Upper lobe of right lung (tissue), 1 donor: ENCODE measurements at places on chromosomes 13 and 19.

DNA sequence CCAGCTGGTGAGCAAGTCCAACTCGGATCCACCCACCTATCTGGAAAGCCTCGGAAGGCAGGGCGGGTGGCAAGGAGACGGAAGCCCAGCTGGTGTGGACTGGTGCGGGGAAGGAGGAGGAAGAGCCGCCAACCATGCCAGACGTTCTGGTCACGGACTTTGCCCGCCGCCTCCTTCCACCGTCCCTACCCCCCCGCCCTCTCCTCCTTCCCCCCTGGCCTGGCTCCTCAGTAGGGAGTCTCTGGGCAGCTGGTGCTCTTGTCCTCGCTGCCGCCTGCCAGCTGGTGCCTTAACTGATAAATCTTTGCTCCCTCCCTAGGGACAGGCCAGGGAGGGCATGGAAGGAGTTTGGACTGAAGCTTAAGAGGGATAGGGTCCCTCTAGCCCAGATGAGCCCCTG is 4.8 kb downstream of the SYNGR4 start:
- no peak for DNase-seq

DNA sequence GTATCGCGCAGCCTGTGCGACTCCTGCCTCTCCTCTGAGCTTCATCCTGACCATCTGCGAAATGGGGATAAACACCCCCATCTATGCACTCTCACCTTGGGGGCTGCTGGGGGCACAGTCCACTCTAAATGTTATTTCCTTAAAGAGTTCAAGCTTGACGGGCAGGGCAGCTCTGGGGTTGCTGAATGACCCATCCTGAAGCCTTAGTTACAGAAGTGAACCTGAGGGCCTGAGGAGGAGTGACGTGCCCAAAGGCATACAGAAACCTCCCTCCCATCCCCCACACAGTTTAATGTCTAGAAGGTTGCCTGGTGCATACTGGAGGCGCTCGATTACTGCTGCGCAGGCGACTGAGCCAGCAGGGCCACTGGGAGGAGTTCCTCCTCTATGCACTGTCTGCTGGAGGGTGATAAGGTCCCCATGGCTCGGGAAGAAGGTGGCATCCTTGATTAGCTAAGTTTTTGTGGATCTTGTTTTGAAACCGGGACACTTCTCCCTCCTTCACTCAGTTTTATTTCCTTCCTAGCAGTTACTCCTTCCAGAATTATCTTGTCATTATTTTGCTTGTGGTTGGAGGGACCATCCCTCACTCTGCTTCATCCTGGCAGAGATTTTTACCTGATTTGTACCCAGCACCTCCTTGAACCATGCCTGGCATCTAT is 572 bp upstream of the FKBP8 start:
- peak; percentile 72 for DNase-seq

DNA sequence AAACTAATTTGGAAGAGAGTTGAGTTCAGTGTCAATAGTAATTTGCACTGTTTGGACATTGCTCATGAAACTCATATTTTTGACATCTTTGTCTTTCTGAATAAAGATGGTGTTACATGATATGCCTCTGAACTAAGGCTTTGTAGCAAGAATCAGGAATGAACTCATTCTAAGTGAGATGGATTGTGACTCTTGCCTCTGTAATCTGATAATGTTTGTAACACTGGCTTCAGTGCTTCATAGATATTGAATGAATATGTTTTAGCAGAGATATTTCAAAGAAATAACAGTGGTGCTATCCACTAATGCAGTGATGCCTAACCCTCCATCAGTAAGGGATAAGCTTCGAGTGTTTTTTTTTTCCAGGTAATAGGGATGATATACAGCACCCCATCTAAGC is 32.9 kb downstream of the TEX26 start:
- DNase-seq = no peak

GRCh38 chr13:20521364-20522115 is 4.1 kb downstream of the CRYL1 start:
- no peak for DNase-seq

DNA sequence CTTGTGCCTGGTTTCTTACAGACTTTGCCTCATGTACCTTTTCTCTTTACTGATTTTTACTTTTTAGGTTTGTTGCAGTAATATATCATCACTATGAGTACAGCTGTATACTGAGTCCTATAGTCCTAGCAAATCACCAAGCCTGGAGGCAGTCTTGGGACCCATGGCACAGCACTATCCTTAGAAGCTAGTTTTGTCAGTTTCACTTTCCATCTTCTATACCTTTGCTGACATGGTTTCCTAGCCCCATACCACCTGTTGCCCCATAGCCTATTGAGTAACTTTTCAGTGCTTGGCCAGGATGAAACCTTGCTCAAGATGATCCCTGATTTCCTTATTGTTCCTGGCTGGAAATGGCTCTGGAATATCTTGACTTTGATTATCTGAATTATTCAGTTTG is 826.4 kb downstream of the GPC5 start:
- no peak for DNase-seq

DNA sequence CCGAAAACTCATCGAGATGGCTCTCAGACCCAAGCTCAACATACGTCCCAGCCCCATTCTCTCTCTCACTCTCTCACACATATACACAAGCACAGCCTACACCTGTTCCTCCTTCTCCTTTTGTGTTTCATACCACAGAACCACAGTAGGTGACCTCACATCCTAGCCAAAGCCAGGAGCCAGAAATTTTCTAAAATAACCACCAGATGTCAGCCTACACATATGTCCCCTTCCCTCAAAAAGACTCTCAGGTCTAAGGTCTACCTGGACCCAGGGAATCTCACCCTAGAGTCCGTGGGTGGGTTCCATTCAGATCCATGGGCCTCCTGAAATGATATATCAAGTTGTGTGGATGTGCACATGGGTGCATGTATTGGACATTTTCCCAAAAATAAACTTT is 104.2 kb upstream of the IPO5 start:
- no peak for DNase-seq

DNA sequence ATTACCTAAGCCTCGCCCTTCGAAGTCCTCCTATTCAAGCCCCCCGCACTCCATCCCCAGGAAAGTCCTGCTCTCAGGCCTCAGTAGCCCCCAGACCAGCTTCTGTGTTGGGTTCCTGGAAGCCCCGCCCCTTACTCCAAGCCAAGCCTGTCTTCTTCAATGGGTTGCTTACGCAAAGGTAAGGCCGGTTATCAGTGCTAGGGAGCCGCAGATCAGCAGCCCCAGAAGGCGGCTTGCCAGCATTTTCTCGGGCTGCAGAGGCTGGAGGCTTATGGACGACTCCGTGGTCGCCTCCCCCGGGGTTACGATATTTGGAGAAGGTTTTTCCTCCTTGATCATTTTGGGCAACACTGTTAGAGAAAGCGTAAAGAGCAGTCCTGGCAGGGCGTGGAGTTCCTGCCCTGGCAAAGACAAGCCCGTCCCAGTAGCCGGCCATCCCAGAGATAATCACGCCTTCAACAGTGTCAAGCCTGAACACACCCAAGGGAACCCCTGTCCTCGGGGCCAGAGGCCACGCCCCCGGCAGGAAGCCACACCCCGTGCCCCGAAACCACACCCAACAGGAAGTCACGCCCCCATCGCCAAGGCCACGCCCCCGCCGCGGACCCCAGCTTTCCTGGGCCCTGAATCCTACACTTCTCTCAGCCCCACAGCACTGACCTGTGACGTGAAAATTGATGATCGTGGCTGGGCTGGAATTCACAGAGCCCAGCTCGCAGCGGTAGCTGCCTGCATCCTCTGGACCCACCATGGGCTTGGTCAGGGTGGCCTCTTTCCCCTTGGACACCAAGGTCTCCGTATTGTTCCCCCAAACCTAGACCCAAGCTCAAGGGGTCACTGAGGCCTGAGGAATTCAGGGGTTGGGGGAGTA is 954 bp upstream of the RASIP1 start:
- DNase-seq = peak; percentile 77

DNA sequence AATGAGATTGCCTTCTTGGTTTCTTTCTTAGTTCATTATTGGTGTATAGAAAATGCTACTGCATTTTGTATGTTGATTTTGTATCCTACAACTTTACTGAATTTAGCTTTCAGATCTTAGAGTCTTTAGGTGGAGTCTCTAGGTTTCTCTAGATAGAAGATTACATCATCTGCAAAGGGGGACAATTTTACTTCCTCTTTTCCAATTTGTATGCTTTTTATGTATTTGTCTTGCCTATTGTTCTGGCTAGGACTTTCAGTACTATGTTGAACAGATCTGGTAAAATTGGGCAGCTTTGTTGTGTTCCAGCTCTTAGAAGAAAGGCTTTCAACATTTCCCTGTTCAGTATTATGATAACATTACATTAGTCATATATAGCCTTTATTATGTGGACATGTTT is 101.0 kb upstream of the SPRY2 start:
- DNase-seq = no peak

- DNase-seq = no peak
Measured at GRCh38 chr13:51291341-51291740, 48.1 kb upstream of the SERPINE3 start.

DNA sequence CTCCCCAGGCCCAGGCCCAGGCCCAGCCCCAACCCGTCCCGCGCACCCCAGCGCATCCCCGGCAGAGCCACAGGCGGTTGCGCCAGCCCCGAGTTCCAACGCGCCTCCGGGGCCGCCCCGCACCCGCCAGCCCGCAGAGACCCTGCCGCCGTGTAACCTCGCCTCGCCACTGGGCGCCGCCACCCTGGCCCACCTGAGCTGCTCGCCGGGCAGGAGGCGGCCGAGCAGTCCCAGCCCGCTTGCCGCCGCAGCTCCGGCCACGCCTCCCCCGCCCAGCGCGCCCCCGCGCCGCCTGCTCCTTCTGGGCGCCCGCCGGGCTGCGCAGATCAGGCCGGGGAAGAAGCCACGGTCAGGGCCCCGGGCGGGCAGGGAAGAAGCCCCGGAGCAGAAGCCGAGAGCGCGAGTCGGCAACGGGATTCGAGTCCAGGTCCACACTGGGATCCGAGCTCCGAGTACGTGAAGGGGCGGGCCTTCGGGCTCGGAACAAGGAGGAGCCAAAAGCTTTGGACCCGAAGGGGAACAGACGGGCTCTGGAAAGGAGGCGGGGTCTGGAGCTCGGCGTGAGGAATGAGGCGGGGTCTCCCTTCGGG is at the start of gene MBOAT7:
MBOAT7 (minus strand) TSS at position 436 of the 590 bp plus-strand sequence. CDS start 1,072 bp downstream, outside the sequence.
- no peak for DNase-seq

DNA sequence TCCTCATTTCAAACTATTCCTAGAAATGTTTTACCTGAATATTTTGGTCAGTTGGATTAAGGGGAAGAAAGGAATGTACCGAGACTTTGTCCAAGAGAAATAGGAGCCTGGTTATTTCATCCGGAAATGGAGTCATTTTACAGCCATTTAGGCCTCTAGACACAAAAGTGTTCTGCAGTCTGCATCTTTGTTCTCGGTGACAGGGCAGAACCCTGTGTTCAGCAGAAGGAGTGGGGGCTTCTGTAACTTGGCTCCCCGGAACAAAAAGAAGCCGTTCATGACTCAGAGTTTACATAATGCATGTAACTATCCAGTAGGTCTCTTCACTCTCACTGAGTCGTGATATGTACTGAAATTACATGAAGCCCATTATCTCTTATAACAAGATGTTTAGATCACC is 21.6 kb upstream of the FNDC3A start:
- no peak for DNase-seq

- DNase-seq = peak; percentile 96
Measured at GRCh38 chr19:6730153-6730804, 7.1 kb downstream of the GPR108 start.

DNA sequence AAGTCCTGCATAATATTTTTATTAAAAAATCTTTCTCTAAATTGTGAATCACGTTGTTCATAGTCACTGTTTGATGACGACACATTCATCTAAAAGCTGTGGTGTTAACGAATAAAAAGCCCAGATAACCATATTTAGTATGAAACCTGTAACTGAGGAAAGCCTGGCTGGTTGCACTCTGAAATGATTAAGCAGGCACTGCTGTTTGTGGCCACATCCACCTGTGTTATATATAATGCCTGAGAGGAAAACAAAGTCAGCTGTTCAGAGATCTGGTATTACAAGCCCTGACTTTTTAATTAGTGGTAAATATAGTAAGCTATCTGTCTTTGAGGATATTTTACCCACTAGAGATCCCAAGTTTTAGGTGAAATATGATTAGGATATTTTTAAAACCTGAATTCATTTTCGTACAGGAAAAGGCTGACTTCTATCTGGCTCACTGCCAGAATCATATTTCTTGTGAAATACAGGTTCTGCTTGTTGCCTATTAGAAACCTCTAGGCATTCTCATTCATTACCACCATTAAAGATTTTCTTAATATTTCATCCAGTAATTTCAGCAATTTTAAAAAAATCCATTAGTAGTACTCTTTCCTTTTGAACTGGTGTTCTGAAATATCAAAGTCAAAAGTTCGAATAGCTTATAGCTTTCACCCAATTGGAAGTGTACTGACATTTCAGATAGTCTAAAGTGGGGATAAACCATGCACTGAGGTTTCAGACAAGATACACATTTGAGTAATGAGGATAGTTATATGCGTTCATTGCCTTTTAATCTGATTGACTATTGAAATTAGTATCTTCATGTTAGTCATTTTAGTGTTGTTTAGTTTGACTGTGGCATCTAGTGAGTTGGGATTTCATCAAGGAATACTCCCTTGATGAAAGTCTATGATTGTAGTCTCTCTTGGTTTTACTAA is 79.7 kb downstream of the LMO7 start:
- DNase-seq = no peak

DNA sequence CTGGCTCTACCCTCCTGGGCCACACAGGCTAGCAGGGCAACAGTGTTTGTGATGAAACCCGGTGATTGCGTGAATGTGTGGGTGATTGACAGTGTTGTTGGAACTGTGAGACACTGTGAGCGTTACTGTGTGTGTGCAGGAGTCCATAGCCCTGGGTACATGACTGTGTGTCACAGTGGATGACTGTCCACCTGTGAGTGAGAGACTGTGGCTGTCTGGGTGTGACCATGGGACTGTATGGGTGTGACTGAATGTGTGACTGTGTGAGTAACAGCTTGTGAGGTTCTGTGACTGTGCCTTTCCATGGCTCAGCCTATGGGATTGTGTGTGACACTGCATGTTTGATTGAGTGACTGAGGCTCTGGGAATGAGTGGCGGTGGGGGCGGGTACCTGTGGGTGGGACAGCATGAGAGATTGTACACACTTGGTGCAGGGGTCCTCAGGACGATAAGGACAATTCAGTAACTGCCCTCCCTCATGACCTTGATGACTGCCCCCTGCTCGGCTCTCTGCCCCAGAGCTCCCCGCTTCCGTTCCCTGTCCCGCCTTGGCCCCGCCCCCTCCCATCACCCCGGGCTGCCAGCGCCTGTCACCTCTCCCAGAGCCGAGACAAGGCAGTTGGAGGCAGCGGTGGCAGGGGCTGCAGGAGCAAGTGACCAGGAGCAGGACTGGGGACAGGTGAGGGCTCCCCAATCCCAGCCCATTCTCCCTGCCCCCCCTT is at the start of gene GIPR:
GIPR (plus strand) TSS at position 602 of the 722 bp plus-strand sequence. CDS start 1,300 bp downstream, outside the sequence.
- DNase-seq = peak; percentile 84
